ENCODE measurements at places on chromosomes 7 and 10.

- DNase-seq = no peak
Observed at GRCh38 chr10:132845780-132846595, 60.0 kb upstream of the NKX6-2 start.

DNA sequence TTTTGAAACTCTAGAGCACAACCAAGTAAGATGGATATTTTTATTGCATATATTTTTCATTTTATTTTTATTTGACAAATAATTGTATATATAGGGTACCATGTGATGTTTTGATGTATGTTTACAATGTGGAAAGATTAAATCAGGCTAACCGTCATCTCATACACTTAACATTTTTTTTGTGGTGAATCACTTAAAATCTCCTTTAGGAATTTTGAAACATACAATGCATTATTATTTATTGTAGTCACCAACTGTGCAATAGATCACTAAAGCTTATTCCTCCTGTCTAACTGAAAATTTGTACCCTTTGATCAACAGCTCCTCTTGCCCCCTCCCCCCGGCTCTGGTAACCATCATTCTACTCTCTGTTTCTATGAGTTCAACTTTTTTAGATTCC, 77.2 kb downstream of the DNAH11 start:
- no peak for DNase-seq

- DNase-seq = no peak
Observed at GRCh38 chr7:7323352-7323751, 141.0 kb downstream of the C1GALT1 start.

DNA sequence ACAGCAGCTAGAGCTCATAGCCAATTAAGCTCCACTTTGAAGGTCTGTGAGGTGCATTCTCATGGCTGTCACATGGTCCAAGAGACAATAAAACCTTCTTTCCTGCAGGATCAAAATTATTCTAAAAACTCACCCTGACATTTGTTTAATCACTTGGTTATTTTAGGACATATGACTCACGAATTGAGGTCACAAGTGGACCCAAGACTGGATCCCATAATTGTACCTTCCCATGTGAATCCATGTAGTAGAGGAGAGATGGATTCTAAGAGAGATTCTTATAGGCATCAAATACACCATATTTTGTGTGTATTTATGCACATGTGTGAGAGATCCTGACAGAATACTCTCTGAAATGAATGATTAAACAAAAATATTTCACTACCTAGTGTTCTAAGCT, 18.1 kb downstream of the POLR1F start:
- no peak for DNase-seq

DNA sequence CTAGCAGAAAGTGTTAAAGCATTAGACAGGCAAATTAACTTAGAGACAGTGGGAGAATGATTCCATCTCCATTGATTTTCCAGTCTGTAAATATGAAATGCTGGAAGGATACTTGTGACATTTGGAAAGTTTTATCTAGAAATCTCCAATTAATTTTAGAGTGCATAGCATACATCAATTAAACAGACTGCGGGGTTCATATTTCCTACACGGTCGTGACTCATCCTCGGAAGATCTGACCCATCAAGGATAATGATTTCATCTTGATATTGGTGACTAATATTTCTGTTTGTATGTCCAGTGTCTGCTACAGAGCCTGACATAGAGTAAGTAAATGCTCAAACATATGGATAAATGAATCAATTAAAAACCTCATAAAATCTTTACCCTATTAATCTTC, 474.9 kb downstream of the KCNMA1 start:
- no peak for DNase-seq

DNA sequence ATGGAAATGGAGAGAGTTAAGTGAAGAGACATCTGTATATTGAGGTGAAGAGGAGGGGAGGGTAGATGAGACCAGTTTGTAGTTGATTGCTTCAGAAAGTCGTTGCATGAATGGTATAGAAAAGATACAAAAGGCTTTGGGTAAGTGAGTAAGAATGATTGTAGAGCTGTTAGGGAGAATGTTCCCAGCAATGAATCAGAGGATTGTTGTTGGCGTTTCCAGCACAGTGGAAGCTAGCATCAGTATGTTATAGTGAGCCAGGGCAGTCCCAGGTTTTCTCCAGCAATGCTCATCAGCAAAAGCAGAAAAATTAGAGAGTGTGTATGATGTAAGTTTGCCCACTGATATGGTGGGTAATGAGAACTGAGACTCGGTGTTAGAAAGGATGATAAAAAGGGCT, 15.4 kb upstream of the CDK6 start:
- no peak for DNase-seq

- DNase-seq = no peak
Observed at GRCh38 chr7:150982351-150982750, 4.2 kb upstream of the KCNH2 start.

- DNase-seq = no peak
Observed at GRCh38 chr7:107453388-107453787, 16.5 kb upstream of the GPR22 start.

GRCh38 chr7:130366564-130366963, 13.7 kb upstream of the CPA1 start:
- no peak for DNase-seq

DNA sequence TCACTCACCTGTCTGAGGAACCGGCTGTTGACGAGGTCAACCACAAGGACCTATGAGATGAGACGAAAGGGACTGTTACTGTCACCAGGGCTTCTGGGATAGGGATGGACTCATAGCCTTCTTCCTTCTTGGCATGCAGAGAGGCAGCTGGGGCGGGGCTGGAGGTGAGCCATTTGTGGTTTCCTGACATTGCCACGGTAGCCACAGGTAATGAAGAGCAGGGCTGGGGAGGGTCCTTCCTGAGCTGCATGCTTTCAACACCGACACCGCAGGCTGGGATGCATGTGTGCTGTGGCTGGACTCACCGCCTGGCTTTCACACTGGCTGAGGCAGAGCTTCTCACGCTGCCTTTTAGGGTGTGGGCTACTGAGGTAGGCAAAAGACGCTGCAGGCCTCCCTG, 46.4 kb upstream of the MKRN1 start:
- DNase-seq = no peak

GRCh38 chr7:155787171-155787851, 25.0 kb downstream of the SHH start:
- DNase-seq = no peak

DNA sequence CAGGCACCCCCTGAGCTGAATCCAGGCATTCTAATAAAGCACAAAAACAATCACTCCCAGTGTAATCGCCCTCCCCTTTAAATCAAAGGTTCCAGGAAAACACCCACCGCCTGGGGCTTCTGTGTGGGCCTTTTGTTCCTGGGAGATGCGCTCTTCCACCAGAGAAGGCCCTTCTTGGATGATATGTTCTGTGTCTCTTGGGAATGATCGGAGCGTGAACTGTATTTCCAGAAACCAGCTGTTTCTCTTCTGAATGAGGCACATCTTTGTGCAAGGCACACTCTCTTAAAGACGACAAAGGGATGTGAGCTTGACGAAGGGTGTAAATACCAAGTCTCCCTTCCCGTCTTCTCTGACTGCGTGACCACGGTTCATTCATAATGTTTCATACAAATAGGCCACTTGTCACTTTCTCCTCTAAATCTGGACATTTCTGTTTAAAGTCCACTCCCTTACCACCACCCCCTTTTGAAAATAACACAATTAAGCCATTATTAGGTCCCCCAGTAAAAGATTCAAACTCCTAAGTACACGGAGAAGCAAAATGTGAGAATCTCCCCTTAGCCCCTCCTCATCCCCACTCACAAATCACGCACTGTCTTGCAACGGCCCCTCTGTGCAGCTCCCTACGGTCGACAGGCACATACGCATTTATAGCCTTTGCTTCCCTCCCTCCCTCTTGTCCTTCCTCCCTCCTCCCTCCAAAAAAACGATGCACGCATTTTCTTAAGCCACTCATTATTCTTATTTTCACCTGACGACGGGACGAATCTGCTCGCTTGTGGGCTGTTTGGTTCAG, 45.6 kb upstream of the ENO4 start:
- no peak for DNase-seq

DNA sequence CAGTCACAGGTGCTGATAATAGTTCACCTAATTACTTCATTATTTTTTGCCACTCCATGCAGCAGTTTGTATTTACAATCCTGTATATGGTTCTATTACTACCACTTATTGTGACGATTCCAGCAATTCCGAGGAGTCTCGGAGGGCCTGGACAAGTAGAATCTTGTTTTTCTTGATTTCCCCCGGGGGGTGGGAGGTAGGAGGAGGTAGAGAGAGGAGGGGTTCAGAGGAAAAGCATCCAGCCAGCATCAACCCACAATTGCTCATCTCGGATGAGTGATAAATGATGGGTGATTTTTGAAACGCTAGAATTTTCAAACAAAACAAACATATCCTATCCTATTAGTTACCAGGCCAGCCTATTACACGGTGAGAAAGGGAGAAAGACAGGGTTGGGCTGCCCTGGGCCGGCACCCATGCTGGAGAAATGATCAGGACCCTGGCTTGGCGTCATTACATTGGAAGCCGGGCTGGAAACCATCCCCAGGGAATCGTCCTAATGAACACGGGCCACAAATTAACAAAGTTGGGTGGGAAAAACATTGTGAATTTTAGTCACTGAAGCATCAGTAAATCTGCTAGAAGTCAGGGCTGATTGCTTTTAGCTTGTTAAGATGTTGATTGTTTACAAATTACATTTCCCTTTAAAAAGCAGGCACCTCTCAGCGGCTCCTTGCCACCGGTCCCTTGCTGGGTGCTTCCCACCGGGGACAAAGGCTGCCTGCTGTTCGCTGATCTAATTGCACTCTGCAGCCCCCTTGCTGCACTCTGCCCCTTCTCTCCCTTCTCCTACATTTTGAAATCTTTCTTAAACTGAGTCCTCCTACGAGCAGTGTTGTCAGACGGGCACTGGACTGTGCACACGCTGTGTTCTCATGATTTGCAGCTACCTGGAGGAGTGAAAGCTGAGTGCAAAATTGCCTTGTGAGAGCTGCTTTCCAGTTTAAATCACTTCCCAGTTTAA, 95.5 kb downstream of the FAM204A start:
- no peak for DNase-seq

DNA sequence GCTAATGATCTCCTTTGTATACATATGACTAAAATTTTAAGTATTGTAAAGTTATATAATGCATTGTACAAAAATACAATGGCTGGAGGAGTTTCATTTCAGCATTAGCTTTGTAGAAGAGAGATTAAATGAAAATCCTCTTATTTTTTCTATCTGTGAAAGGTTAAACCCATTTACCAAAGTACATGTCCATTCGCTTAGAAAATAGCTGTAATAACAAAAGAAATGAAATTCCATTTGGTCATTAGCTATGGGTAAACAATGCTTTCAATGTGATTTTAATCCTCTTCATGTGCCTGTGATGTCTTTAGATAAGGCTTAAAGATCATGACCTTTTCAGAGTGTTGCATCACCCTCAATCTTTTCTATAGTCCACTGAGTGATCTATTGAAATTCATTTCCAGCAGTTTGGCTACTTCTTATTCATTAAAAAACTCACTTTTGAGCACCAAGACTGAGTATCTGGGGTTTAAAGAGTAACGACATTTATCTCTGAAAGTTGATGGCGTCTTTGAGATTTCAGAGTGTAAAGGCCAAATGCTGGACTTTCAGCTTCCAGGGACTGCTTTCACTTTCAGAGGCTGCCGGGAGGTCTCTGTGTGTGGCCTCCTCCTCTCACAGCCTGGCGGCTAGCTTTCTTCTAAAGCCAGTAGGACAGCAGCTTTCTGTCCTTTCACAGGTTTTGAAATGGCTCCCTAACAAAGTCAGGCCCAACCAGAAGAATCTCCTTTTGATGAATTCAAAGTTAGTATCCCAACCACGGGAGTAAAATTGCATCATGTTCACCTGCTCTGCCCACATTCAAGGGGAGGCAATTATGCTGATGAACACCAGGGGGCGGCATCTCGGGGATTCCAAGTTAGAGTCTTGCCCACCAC, 701.4 kb upstream of the COBL start:
- no peak for DNase-seq

- DNase-seq = no peak
Observed at GRCh38 chr7:143352531-143353002, 9.9 kb downstream of the FAM131B start.

- no peak for DNase-seq
Observed at GRCh38 chr7:22700559-22701002, 26.4 kb upstream of the IL6 start.

GRCh38 chr10:119265691-119266090, 58.3 kb downstream of the GRK5 start:
- no peak for DNase-seq

GRCh38 chr10:75451831-75452230, 20.4 kb downstream of the LRMDA start:
- no peak for DNase-seq

DNA sequence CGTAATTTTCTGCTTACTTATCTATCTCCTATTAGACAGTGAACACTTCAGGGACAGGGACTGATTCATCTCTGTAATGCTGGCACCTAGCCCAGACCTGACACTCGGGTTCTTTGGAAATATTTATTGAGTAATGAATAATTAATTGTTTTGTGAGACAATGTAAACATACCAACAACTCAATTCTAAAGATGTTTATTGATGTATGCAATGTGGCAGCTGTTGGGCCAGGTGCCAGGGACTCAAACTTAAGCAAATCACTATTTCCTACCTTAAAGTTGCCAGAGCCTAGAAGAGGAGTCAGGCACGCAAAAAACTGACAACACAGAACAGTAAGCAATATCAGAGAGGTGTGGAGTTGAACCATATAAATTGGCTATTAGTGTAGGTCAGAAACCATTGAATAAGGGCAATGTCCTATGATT, 63.6 kb upstream of the BMPER start:
- DNase-seq = no peak

- DNase-seq = no peak
Observed at GRCh38 chr7:74479066-74479781, 25.5 kb downstream of the GTF2IRD1 start.

- no peak for DNase-seq
Observed at GRCh38 chr10:133393401-133394063, 425 bp upstream of the MTG1 start.

- DNase-seq = no peak
Observed at GRCh38 chr10:10847387-10847786, 170.3 kb upstream of the CELF2 start.

DNA sequence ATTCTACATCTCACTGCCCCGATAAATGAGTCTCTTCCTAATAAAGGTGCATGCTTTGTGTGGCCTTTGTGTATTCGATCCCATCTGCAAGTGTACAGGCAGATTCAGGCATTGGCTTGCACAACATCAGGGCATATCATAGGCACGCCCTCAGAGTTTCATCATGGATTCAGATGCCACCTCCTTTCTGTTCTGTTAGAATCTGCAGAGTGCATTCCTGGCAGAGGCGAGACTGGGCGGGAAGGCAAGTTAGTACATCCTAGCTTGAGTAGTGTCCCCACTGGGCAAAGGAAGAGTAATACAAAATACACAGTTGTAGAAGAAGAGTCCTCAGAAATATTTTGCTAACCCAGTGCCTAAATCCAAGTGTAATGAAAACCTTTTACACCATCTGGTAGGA, 346.5 kb upstream of the GALNT17 start:
- DNase-seq = no peak
